ENCODE measurements at places on chromosomes 5 and 9.

DNA sequence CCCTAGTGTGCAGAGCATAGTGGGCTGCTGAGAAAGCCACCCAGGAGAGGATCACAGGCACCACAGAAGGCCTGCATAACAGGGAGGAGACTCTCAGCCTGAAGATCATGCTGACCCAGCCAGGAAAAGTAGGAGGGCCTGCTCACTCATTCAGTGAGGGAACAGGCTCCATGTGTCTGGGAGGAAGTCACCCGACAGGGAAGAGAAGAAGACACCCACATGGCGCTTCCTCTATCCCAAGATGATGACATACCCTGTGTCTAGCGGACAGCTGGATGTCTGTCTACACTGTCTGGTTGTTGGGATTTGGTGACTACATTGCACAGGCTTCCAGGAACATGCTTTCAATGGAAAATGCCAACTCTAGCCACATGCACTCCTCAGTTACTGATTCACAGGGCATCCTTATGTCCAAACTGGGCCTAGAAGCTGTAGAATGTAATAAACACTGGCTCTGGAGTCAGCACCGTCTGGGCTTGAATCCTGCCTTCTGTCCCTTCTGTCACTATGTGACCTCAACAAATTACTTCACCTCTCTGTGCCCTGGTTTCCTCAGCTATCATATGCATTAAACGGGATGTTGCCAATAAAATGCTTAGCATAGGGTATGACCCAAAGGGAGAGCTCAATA is 47.6 kb downstream of the KLHL3 start:
- DNase-seq = no peak

DNA sequence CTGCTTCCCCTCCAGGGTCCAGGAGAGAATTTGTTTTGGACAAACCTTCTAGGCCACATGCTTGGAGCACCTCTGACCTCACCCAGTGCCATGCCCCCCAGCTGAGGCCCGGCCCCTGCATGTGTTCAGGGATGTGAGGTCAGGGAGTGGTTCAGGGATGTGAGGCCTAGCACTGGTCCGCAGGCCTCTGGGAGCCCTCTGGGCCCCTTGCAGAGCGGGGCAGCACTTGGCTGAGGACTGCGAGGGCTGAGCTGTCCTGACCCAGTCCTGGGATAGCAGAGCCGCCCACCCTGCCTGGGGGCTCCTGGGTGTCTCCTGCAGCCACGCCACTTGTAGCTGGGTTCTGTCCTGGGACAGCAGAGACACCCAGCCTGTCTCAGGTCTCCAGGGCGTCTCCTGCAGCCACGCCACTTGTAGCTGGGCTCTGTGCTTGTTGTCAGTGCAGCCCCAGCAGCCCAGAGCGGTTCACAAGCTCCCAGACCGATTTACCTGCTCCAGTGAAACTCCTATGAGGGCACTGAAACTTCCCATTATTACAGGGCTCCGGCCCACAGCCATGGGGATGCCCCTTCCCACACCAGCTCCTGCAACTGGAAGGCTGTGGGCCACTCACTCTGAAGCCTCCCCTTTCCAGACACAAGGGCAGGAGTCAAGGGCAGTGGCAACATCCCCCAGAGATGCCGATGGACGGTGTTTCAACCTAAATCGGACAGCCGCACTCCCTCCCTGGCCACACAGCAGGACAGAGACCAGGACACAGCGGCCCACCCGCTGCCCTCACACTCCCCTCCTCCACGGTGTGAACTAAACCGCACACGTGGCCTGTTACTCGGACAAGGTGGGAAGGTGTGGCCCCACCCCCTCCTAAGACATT is 5.4 kb upstream of the CEP72 start:
- no peak for DNase-seq

DNA sequence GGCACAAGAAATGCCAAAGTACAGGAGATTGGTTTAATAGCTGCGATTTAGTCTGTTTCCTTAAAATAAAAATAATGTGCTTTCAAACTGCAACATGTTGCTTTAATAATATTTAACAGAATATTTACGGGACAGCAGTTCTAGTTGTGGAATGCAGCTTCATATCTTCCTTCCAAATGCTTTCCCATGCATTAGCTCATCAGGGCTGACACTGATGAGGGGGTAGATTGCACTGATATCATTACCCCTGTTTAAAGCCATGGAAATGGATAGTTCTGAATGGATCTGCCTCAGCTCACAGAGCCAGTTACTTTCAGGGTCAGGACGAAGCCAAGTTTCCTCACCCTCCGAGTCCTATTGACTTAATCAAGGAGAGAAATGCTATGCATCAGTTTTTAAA is 93.2 kb upstream of the OSMR start:
- DNase-seq = no peak

GRCh38 chr5:181223729-181224389 is 778 bp downstream of the TRIM41 start:
- DNase-seq = no peak

DNA sequence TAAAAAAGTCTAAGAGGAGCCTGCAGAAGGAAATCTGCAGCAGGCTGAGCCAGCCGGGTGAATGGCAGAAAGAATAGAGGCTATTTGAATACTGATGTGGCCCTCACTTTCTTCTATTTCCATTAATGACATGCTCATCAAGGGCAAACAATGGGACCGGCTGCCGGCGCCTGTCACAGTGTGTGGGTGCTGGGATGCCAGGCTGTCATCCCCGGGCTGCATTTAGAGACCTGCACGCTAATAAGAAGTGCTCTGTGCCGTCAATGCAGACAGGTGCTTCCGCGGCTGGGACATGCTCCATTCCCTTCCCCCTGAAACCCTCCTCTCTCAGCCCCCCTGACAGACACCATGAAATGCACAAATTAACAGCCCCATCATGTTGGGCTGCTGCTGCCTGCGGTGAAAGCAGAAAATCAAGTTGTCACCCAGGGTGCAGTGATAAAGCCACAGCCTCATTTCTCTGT is 217.7 kb upstream of the TBCA start:
- DNase-seq = peak; percentile 76

- no peak for DNase-seq
These were observed 10.9 kb downstream of the CXXC5 start for GRCh38 chr5:139658928-139659667.

- no peak for DNase-seq
These were observed 19.4 kb downstream of the CSF1R start for GRCh38 chr5:150066901-150067396.

GRCh38 chr5:132854301-132854700 is 12.0 kb downstream of the GDF9 start:
- DNase-seq = no peak

DNA sequence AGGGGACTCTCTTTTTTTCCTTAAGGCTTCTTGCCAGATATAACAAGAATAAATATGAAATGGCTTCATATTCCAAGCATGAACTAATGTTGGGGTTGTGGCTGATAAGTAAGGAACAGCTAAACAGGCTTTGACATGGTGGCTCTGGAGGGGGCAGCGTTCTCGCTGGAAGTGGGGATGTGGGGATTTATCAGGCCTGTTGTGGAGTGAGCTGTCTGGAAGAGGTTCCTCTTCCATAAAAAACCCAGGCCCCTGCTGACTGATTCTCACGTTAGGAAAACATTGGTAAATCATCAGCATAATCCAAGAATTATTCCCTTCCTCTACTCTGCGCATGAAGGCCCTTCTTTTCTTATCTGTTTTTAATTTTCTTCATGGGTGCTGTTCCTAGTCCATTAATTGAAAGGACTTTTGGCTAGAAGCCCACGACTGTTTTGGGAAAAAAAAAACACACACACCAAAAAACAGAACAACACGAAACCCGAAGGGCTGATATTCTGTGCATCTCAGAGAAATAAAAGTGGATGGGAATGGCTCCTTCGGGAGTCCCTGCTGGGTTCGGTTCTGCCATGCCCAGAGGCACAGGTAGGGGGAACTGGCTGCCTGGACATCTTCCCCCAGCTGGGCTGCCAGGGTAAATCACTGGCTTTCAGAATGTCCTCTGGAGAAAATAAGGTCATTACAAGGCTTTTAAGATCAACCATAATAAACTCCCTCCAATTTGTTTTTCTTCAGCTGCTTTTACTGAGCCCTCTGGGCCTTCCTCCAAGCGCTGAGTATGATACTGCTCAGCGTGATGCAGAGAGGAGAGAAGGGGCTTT is 297.0 kb downstream of the SLIT3 start:
- no peak for DNase-seq

All from NCI-H187 (cell line).